ENCODE measurements at places on chromosomes 2 and 18.

DNA sequence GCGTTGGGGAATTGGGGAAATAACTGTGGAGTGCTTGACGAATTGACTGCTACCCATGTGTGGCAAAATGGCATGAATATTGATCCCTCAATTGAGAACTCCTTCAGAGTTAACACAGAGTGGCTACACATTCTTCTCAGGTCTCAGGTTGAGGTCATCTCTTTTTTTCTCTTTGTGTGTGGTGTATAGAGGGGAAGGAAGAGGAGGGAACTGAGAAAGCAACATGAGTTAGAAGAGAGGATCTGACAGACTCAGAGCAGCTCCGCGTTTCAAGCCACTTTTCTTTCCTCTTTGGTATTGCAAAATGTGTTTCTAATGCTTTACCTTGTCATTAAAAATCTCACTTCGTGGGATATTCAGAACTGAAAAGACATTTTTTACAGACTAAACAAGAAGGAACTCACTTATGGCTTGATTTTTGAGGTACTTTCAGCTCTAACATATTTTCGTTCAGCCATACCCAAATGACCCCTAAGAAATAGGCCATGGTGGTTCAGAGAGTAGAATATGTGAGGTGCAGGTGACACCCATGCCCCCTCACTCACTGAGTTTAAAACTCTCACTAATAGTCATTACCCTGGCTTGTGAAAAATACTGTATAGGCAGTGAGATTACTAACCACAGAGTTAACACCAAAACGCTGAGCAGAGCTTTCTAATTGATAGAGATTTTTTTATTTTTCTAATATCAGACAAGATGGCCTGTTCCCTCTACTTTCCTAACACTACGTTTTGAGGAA, 22.5 kb downstream of the STAT4 start:
- peak; percentile 27 for DNase-seq

DNA sequence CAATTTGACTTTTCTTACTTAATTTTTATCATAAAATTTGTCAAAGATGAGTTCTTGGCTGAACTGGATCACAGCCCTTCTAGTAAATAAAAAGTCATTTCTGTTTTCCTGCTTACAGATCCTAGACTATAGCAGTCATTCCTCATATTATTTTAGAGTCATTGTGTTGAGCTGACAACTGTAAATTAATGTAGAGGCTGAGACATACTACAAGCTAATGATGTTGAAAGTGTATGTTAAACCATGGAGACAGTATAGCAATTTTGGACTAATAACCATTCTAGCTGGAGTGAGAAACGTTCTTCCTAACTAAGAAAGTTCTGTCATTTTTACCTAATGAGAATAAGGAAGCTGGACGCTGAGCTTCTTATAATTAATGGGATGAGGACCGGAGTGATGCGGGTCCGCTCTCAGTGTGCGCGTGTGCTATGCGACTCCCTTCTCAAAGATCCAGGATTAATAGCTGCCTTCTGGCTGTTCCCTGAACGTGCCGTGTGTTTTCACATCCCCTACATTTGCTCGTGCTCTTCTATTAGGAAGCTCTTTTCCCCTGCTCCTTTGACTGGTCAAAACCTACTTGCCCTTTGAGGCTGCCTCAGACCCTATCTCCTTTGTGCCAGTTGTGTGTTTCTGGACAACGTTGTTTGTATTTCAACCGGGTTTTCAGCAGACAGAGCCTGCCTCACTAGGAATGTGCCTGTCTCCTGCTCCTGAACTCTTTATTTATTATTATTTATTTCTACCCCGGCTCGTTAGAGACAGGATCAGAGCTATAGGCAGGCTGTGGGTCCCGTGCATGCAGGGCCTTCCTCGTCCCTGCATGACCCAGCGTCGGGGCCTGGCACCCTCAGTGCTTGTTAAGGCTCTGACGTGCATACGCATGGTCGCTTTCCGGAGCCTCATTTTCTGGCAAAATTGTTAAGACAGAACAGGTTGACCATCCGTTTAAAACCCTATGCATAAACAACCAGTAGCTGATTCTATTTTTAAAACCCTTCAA, 182.6 kb downstream of the DCDC2C start:
- no peak for DNase-seq

DNA sequence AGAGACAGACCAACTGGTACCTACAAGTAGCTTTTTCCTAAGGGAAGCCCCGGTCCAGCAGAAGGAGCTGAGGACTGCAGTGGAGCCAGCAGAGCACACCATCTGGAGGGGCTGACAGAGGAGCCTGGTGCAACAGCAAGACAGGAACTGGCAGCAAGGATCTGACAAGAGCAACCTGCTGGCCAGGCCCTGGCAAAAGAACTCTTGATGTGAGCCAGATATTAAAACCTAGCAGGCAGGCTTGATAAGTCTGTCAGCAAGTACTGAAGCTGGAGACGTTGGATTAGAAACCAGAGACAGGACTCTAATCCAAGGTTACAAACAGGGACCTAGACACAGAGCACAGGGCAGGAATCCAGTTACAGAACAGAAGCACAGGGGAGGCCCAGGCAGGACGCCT, 260.7 kb upstream of the MGAT5 start:
- no peak for DNase-seq

GRCh38 chr2:171319164-171319810, 114.5 kb downstream of the METTL8 start:
- DNase-seq, result no peak

GRCh38 chr2:80073134-80073561, 231.4 kb downstream of the LRRTM1 start:
- DNase-seq, result no peak

GRCh38 chr2:205957452-205958154, 128.4 kb downstream of the INO80D start:
- DNase-seq, result peak; percentile 18

DNA sequence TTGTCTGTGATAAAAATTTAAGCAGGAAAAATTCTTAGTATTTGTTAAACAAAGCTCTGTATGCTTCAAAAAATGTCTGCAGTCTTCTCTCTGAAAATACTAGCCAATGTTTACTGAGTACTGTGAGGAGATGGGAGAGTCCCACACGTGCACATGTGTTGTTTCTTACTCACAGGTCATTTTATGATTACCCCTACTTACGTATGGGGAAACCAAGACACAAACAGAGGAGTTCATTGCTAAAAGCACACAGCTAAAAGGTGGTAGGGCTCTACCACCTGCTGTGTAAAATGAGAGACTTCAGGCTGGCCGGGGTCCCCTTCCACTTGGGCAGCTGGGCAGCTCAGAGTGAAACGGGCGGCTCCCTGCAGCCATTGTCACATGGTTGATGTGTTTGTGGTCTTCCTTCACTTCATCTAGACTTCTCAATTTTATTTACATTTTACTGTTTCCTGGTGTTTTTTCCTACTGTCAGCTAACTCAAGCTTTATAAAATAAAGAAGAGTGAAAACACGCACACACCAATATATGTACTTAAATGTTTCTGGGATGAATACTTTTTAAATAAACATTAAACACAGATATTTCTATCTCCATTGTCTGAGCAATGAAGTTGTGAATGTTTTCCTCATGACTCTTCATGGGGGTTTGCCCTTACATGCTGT, 71.2 kb downstream of the MBP start:
- no peak for DNase-seq

DNA sequence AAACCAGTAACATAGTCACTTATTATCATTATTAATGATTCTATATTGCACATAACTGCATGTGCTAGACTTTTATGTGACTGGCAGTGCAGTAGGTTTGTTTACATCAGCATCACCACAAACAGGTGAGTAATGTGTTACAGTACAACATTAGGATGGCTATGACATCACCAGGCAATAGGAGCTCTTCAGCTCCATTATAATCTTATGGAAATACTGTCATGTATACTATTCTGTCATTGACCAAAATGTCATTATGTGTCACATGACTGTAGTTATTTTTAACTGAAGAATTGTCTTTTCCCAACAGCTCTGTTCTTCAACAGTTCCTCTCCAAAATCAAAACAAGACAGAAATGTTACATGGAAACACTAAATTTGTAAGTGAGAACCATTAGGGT, 96.3 kb downstream of the C18orf54 start:
- no peak for DNase-seq

GRCh38 chr18:41226186-41226585, 728.8 kb upstream of the PIK3C3 start:
- no peak for DNase-seq
